Activated naive CD8-positive, alpha-beta T cell treated with anti-CD3 and anti-CD28 coated beads, Interleukin-2, amount 50 U/mL, for 16 hours (primary cell): ENCODE measurements at places on chromosomes 11 and 22.

- DNase-seq: no peak
Observed at GRCh38 chr11:124625504-124626168, 3.0 kb downstream of the TBRG1 start.

DNA sequence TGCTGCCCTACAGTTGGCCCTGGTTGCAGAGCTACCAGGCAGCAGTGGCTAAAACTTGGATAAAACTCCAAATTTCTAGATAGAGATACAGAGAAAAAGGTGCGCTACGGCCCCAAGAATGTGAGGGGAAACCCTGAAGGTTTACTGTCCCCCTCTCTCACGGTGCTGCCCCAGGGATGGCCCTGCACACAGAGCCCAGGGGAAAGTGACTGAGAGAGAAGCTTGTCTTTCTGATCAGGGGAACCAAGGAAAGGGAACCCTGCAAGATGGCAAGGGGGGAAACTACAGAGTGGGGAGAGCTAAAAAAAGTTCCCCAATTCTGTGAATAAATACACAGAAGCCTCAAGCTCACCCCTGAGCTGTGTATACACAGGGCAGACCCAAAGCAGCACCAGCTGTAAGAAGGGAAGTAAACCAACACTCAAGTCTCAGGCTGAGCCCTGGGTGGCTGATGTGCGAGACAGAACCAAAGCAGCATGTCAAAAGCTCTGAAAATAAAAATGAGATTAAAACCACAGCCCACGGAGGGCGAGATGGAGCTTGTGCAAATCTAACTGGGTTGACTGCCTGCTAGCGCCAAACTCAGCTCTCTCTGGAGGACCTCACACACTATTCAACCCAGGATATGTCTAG, 22.1 kb downstream of the GNB1L start:
- no peak for DNase-seq

- no peak for DNase-seq
Observed at GRCh38 chr11:2770761-2771301, 71.0 kb upstream of the KCNQ1OT1 start.

DNA sequence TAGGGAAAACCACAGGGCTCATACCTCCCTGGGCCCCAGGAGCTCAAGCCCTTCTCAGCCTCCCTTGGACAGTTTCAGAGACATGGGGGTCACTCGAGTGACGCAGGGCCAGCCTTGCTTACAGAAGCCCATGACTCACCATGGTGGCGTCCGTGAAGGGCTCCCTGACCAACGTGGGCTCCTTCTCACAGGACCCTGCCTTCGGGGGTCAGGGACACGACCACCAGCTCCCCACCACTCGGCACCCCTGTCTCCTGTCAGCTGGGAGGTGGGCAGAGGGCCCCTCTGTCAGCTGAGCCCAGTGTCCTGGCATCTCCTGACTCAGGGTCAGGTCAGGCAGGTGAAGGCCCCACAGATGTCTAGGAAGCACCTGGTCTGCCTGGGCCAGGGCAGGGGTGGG, 126.3 kb upstream of the ANO1 start:
- DNase-seq: no peak
